Osteoblast (primary cell): ENCODE measurements at places on chromosomes 1 and 21. TPM values are rescaled to one million over a fixed set of nuclear protein-coding genes. Genes with fewer than 3 reads are reported as not detected.

Gene SPRR5
- not detected in 2 replicates for total RNA-seq

Gene OR2L8
- not detected in 2 replicates for total RNA-seq

Gene TNN
- under 0.01 TPM in 1 of 2 replicates, not detected in the other for total RNA-seq

Gene PEF1
- 75.7 and 86.5 TPM in 2 replicates for total RNA-seq

- peaks cover 18% of the 10 kb centered on the region for H3K4me1 ChIP-seq
- peak overlapping the region; percentile 25 for H3K27ac ChIP-seq
- no peaks in the 10 kb centered on the region for H3K36me3 ChIP-seq
- DNase-seq = no peak
Measured at GRCh38 chr1:235304549-235305451, 23.2 kb downstream of the ARID4B start.
